ENCODE measurements at places on chromosomes 1 and 21.

DNA sequence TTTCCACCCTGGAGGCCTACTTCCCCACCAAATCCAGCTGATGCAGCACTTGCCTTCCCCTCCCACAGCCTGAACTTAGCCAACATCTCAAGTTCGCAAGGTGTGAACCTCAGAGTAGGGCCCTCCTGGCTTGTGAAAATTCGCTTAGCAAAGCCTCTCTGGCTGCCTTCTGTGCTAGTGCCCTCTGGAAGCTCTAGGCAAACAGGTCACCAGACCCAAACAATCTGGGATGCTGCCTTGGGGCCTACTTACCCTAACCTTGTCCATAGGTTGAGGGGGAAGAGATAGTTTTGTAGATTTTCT, 30.3 kb upstream of the TRABD2B start:
- DNase-seq: no peak

- no peak for DNase-seq
Observed at GRCh38 chr21:35649186-35649585, 411.1 kb downstream of the SETD4 start.

DNA sequence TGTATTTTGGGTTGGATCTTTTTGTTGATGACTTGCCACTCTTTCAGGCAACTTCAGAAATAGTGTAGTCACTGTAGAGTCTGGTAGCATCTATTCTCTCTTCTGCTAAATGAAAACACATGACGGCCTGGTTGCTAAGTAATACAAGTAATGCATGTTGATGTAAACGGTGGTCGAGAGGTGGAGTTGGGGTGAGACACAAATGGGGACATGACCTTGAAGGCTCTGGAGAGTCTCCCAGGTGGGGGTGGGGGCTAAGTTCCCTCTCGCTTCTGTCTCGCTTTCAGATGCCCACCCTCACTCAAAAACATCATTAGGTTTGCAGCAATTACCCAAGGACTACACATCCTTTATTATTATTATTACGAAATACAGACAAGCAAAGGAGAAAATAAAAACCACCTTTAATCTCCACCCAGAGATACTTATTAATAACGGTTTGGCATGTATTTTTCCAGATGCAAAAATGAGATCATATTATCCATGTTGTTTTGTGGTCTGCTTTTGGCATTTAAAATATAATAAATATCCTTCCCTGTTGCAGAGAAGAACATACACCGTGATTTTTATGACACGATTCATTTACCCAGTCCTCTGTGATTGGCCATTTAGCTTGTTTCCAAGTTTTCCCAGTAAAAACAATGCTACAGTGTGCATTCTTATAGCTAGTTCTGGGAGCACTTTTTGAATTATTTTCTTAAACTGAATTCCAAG, 138.1 kb downstream of the MIS18A start:
- DNase-seq: no peak

GRCh38 chr1:33039840-33040239, 3.2 kb upstream of the AK2 start:
- no peak for DNase-seq

DNA sequence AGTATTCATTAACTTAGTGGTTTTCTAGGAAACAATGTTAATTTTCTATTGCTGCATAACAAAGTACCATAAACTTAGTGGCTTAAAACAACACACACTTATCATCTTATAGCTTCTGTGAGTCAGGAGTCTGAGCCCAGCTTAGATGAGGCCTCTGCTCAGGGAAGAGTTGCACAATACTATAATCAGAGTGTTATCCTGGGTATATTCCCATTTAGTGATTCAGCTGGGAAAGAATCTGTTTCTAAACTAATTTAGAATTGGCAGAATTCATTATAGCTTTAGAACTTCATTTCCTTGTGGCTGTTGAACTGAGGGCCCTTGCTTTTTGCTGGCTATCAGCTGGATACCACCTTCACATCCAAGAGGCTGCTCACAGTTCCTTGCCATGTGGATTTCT, 515.5 kb downstream of the BRINP3 start:
- no peak for DNase-seq

DNA sequence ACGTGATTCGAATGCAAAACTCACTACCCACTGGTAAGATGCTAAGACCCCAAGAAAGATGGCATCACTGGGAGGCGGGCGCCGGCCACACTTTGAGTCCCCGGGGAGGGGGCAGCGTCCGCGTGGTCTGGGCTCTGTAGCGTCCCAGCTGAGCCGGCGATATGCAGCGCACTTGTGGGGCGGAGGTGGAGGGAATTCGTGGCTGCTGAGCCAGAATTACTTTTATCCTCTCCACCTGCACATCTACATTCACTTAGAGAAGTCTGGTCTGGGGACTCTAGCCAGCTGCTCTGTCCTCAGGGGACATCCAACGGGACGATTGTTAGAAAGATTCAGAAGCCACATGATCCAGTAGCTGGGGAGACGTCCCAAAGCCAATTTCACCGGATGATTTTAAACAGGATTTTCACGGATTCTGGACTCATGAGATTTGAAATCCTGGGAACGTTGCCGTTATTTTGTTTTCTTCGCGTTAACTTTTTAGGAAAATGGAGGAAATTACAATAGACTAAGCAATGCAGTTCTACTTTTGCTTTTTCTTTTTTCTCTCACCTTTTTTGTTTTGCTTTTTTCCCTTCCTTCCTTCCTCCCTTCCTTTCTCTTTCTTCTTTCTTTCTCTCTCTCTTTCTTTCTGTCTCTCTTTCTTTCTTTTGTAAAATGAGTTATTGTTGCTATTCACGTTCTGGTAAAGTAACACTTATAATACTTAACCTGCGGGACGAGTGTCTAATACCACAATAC, 1.3 kb downstream of the JAM2 start:
- DNase-seq: no peak

DNA sequence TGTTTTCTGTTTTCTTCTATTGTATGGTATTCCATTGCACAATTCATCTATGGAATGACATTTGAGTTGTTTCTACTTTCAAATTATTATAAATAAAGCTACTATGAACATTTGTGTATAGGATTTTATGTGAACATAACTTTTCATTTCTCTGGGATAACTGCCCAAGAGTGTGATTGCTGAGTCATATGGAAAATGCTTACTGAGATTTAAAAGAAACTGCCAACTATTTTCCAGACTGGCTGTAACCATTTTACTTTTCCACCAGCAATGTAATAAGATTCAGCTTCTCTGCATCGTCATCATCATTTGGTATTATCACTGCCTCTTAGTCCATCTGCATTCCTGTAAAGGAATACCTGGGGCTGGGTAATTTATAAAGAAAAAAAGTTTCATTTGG, 779.6 kb upstream of the PRMT6 start:
- no peak for DNase-seq

DNA sequence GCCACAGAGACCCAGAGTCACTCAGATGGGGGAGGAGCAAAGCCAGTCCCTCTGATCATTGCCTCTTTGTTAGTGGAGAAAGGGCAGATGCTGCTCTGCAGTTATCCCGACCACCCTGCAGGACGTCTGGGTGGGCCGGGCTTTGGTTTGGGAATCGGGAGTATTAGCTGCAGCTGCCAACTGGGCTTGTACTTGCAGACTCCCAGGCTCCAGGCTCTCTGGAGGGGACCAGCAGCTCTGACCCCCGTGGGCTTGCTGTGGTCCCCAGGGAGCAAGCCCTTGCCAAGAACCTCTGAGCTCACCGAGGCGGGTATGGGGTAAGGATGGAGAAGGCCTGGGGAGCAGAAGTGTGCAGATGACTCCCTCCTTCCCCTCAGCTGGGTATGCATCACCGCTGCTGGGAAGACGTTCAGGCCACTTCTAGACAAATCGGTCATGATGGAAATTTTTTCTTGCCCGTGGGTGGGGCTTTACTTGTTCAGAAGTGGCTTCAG, 21.6 kb downstream of the MAPKAPK2 start:
- no peak for DNase-seq

DNA sequence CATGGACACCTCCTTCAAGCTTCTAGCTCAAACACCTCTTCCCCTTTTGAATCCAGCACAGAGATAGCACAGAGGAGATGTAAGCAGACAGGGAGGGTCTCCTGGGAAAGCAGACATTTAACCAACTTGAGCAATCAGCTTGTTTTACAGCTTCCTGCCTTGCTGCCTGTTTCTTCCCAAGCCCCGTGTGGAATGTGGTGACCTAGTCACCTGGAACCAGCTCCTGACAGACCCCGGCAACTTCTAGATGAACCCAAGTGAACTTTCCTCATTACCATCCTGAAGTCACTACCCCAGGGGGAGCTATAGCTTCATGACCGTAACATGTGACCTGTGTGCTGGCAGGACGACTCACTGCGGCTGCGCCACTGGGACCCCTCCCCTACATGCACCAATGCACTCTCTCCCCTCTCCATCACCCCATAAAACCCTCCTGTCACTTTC, 24.1 kb upstream of the TTF2 start:
- DNase-seq: no peak

DNA sequence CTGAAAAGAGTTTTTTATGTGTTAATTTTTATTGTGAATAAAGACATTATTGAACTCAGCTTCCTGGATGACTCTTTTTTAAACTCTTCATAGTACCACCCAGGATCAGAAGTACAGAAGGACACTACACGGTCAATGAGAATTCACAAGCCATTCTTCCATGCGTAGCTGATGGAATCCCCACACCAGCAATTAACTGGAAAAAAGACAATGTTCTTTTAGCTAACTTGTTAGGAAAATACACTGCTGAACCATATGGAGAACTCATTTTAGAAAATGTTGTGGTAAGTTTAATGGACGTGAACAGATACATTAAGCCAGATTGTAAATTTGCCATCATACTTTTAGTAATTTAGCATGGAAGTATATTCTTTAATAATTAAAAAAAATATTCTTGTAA, 249.5 kb downstream of the TPR start:
- DNase-seq: no peak
